ENCODE measurements at places on chromosomes 3 and 15.
A peak's percentile ranks its signal among the peaks of the same experiment; 100 is the strongest.

GRCh38 chr3:126023390-126023789 lies 54.4 kb downstream of the ROPN1B start:
- no peak for DNase-seq

- DNase-seq, result no peak
Observed at GRCh38 chr3:133890972-133891644, 4.6 kb downstream of the RAB6B start.

DNA sequence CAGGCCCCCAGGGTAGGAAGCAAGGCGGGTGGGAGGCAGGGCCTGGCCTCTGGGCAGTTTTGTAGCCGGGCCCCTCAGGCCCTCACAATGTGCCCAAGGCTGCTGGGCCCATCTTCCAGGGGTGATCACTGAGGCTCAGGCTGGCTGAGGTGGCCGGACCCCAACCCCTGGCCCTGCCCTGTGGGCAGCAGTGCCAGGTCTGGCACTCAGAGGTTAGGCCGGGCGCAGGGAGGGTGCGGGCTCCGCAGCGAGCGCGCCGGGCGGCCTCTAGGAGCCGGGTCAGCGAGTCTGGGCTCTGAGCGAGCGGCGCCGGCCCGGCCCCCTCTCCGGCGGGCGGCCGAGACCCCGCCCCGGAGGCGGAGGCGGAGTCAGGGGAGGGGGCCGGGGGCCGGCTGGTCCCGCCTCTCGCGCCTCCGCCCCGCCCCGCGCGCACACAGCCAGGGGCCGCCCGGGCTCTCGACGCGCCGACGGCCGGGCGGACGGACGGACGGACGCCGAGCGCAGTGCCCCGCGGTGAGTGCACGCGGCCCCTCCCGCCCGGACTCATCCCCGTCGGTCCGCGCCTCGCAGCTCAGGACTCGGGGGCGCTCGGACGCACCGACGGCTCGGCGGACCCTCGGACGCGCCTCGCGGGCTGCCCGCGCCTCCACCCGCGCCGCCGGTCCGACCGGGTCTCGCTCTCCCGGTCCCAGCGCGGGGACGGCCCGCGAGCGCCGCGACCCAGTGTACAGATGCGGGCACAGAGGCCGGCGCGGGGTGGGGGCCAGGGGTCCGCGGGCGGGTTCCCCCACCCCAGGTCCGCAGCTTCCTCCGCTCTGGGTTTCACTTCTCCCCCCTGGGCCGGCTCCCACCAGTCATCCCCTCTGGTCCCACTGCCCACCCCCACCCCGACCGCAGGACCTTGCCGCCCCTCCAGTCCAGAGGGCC lies at the start of gene FBLN2:
FBLN2 (plus strand) TSS at position 430 of the 927 bp plus-strand sequence. CDS start 21,231 bp downstream, outside the sequence.
- peak; percentile 75 for DNase-seq

GRCh38 chr3:42537350-42537749 lies 34.9 kb downstream of the VIPR1 start:
- DNase-seq, result no peak

- peak; percentile 37 for DNase-seq
Observed at GRCh38 chr15:36769098-36769497, 189.7 kb downstream of the CDIN1 start.

DNA sequence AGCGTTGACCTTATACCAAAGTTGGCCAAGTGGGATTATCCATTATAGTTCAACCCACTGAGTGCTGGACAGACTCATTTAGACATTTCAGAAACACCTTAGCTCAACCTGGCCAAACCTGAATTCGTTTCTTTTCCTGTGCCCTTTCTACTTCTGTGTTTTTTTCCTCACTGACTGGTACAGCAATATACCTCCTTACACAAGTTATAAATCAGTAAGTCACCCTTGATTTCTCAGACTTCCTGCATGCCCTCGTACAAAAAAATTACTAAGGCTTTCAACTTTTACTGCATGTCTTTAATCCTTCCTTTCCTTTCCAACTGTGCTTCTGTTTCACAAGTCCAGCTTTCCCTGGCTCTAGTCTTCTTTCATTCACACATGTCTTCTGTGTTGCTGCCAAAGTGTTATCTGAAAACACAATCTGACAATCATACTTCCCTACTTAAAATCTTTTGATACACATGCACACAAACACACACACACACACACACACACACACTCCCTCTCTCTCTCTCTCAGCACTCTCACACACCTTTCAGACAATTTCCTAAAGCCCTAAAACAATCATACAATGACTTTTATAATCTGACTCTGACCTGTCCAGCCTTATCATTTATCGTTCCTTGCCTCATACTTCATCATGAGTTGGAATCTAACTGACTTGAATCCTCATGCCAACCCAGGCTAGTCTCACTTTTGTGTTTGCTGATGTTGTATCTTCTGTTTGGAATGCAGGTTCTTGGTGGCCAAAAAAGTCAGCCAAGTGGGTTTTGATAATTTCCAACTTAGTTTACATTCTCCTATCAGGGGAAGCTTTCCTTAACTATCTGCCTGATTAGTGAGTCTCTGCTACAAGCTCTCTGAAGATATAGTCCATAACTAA lies 436.4 kb downstream of the NAALADL2 start:
- DNase-seq, result no peak

- no peak for DNase-seq
Observed at GRCh38 chr3:47874913-47875312, 72.0 kb downstream of the DHX30 start.

DNA sequence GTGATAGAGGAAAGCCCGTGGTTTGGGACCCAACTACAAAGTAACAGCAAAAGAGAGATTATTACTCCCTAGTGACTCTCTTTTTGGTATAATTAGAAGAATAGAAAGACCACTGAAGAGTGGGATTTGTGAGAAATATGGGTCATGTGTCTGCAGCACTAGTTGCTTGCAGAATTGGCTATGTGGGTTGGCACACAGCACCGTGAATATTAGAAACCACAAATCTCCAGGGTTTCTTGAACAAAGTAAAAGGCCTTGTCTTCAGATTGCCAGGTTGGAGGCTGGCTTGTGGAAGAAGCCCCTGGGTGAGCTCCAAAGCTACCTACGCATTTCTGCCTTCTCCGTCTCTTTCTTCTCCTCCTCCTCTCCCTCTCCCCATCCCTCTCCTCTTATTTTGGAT lies 177.9 kb upstream of the ICE2 start:
- DNase-seq, result no peak

- peak; percentile 48 for DNase-seq
Observed at GRCh38 chr3:180679178-180680096, at the start of gene CCDC39. Gene CCDC39 (minus strand): TSS chr3:180679489. CDS start chr3:180679380, 109 bp downstream.

GRCh38 chr3:60841355-60841754 lies 409.9 kb downstream of the FHIT start:
- DNase-seq, result no peak

GRCh38 chr3:196140224-196140623 lies 58.3 kb upstream of the TFRC start:
- no peak for DNase-seq

- DNase-seq, result no peak
Observed at GRCh38 chr3:14273901-14274611, 95.4 kb downstream of the LSM3 start.

- no peak for DNase-seq
Observed at GRCh38 chr3:59056706-59057105, 6.9 kb upstream of the CFAP20DC start.

DNA sequence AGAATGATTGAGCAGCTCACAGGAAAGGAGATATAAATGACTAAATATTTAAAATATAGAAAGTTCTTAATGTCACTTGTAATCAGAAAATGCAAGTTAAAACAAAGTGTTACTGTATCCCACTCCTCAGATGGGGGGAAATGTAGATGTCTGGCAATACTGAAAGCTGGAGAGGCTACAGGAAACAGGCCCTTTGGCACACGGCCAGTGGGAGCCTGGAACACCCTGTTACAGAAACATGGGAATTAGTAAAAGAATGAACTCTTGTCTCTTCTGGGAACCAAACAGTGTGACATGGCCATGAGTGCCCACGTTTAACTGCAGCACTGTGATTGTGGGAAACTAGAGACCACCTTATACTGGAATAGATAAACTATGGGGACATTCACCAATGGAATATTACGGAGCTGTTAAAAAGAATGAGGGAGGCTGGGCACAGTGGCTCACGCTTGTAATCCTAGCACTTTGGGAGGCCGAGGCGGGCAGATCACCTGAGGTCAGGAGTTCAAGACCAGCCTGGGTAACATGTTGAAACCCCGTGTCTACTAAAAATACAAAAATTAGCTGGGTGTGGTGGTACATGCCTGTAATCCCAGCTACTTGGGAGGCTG lies 50.2 kb downstream of the CDCP1 start:
- no peak for DNase-seq

- peak; percentile 92 for DNase-seq
Observed at GRCh38 chr15:48565560-48566482, 79.7 kb downstream of the FBN1 start.
